ENCODE measurements at places on chromosomes 2 and 18. TPM values are rescaled to one million over a fixed set of nuclear protein-coding genes. Genes with fewer than 3 reads are reported as not detected.

Gene NEURL3
- total RNA-seq, result 0.87 TPM

Gene TMEM247
- not detected for total RNA-seq

Gene PLCD4
- total RNA-seq, result 0.29 TPM

Gene SLC19A3
- 2.3 TPM for total RNA-seq

Gene MC2R
- not detected for total RNA-seq

Gene ANKAR
- 2.1 TPM for total RNA-seq

Gene CNGA3
- total RNA-seq, result 0.06 TPM

Gene SALL3
- total RNA-seq, result not detected

Gene LAMA1
- 0.17 TPM for total RNA-seq

Gene SERPINB13
- not detected for total RNA-seq

Gene PAX3
- not detected for total RNA-seq

Gene SLC11A1
- 0.20 TPM for total RNA-seq

Gene UGT1A6
- total RNA-seq, result 1.5 TPM

Gene RBKS
- total RNA-seq, result 8.1 TPM

Gene UXS1
- total RNA-seq, result 49.3 TPM

Gene VPS4B
- total RNA-seq, result 19.0 TPM

Gene MEP1B
- 0.05 TPM for total RNA-seq

Gene ZSWIM2
- not detected for total RNA-seq

Gene LINC00305
- total RNA-seq, result not detected

Gene ZNF514
- total RNA-seq, result 7.4 TPM

Gene CMPK2
- total RNA-seq, result 1.3 TPM

Gene ST8SIA5
- not detected for total RNA-seq

Gene ACTR1B
- 47.1 TPM for total RNA-seq

Gene LOXL3
- total RNA-seq, result 0.64 TPM

Gene CHST9
- total RNA-seq, result not detected

Gene PJVK
- total RNA-seq, result 2.1 TPM

Gene LIMS4
- total RNA-seq, result 0.74 TPM

Gene ASAP2
- 55.5 TPM for total RNA-seq

Gene LYG1
- 1.6 TPM for total RNA-seq

Gene B4GALT6
- total RNA-seq, result 6.7 TPM

Gene GTF3C2
- 61.4 TPM for total RNA-seq

Gene CCDC68
- 2.7 TPM for total RNA-seq

Gene CERKL
- total RNA-seq, result 0.13 TPM

Gene PARD3B
- 0.88 TPM for total RNA-seq

Gene TMEM127
- 48.8 TPM for total RNA-seq

Gene NAT8
- total RNA-seq, result not detected

Gene FAM228A
- total RNA-seq, result not detected

Gene RAB11FIP5
- total RNA-seq, result 35.9 TPM

Gene IL1R1
- 32.8 TPM for total RNA-seq
